K562 (cell line): ENCODE measurements at places on chromosomes 4 and X. TPM values are rescaled to one million over a fixed set of nuclear protein-coding genes. Genes with fewer than 3 reads are reported as not detected.

DNA sequence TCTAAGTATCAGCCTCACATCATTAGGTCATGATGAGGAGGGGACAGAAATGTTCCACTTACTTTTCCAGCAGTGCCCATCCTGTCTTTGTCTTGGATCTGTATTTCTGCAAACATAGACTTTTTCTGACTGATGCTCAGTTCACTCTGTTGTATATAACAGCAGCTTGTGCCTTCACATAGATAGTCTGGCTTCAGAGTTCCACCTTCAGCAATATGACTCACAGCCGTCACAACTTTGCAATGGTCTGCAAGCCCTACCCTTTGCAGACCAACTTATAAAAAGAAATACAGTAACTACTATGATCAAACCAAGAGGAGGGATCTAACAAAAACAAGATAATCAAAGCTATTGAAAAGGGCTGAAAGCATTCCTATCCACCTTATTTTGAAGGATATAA lies at the start of gene ADH7:
Gene ADH7 (minus strand): TSS at position 189 of the 400 bp plus-strand sequence. CDS start 109 bp downstream, at position 80.
- no peak for DNase-seq

Gene ZBTB33
- polyA plus RNA-seq, result 11.3 and 12.6 TPM in 2 replicates

Gene PALLD
- polyA plus RNA-seq, result 0.01 TPM in 1 of 2 replicates, not detected in the other

Gene STOX2
- not detected in 2 replicates for polyA plus RNA-seq

Gene GLRA3
- 0.07 and 0.08 TPM in 2 replicates for polyA plus RNA-seq

Gene CYP2U1
- 0.09 TPM in 1 of 2 replicates, not detected in the other for polyA plus RNA-seq

DNA sequence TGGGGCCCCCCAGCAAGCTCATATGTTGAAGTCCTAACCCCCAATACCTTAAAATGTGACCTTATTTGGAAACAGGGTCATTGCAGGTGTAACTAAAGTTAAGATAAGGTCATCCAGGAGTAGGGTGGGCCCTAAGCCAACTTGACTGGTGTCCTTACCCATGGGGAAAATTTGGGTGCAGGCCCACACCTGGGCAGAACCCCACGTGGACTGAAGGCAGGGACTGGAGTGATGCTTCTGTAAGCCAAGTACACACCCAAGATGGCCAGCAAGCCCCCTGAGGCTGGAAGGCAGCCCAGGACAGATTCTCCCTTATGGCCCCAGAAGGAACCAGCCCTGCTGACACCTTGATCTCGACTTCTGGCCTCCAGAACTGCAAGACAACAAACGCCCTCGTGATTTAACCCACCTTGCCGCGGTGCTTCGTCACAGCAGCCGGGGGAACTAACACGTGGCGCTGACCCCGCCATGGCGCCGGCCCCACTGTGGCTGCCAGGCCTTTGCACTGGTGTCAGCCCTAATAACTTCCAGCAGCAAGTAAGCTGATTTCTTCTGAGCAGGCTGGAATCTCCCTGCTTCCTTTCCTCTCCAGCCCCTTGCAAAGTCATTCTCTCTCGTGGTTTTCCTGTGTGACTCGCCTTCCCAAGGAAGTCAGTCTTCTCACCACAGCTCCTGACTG lies 23.2 kb upstream of the MXD4 start:
- DNase-seq, result no peak

Gene GPC4
- polyA plus RNA-seq, result not detected in 2 replicates

Gene HEPH
- 27.5 and 30.2 TPM in 2 replicates for polyA plus RNA-seq

- DNase-seq, result no peak
Observed at GRCh38 chr4:185689407-185689806, 122.6 kb downstream of the SORBS2 start.

DNA sequence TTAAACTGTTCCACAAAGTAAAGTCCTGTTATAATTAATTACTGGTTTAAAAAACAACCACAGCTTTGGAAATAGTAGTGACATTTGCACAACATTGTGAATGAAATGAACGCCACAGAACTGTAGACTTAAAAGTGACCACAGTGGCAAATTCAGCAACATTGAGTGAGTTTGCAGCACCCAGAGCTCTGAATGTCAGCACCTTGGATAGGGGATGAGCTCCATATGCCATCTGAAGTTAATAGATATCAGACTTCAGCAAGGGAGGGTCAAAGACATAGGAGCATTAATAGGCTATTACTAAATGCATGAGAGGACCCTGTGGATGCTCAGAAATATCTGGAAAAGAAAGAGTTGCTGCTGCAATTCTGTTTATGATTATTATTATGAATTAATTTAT lies 55.3 kb upstream of the KCNIP4 start:
- DNase-seq, result no peak

Gene RBMXL3
- not detected in 2 replicates for polyA plus RNA-seq

GRCh38 chr4:141011901-141012315 lies 121.4 kb downstream of the RNF150 start:
- no peak for DNase-seq

Gene CFAP99
- not detected in 2 replicates for polyA plus RNA-seq

Gene AWAT2
- polyA plus RNA-seq, result not detected in 2 replicates

DNA sequence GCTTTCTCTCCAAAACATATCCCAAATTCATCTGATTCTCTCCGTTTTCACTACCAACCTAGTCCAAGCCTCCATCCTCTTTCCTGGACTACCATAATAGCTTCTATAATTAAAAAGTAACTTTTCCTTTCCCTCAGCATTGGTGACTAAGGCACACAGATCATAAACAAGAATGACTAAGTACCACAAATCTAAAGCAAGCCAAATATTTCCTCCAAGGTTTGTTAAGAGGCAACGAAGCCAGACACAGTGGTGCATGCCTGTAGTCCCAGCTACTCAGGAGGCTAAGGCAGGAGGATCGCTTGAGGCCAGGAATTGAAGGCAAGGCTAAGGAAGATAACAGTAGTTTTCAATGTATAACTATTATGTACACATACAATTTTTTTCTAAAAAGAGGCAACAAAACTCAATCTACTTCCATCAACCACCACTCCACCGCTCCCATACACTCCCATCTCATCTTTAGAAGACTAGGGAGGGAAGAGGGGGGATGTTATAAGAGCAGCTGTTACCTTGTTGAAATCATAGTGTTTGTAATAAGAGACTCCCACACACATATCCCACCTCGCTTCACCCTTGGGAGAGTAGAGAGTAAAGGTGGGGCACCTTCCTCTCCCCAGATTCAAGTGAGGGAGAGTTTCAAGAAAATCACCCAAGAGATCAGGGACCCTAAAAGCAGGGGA lies 4.2 kb upstream of the JCHAIN start:
- no peak for DNase-seq

- no peak for DNase-seq
Observed at GRCh38 chr4:161172396-161173026, 991.3 kb downstream of the FSTL5 start.
